ENCODE measurements at places on chromosomes 13 and 19.

DNA sequence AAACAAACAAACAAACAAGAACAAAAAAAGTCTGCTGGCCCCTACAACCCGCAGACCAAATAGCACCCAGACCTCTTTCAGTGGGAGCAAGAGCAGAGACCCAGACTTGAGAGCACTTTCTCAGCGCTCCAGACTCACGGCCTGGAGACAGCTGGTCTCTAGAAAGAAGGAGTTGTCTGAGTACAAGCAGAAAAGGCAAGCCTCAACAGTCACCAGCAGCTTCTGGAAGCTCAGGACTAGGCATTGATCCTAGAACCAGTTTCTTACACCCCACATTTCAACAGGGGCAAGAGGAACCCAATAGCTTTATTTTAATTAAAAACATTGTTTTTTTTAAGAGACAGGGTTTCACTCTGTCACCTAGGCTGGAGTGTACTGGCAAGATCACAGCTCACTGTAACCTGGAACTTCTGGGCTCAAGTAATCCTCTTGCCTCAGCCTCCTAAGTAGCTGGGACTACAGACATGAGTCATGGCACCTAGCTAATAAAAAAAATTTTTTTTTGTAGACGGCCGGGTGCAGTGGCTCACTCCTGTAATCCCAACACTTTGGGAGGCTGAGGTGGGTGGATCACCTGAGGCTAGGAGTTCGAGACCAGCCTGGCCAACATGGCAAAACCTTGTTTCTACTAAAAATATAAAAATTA lies 30.4 kb downstream of the RASL11A start:
- DNase-seq, result no peak

DNA sequence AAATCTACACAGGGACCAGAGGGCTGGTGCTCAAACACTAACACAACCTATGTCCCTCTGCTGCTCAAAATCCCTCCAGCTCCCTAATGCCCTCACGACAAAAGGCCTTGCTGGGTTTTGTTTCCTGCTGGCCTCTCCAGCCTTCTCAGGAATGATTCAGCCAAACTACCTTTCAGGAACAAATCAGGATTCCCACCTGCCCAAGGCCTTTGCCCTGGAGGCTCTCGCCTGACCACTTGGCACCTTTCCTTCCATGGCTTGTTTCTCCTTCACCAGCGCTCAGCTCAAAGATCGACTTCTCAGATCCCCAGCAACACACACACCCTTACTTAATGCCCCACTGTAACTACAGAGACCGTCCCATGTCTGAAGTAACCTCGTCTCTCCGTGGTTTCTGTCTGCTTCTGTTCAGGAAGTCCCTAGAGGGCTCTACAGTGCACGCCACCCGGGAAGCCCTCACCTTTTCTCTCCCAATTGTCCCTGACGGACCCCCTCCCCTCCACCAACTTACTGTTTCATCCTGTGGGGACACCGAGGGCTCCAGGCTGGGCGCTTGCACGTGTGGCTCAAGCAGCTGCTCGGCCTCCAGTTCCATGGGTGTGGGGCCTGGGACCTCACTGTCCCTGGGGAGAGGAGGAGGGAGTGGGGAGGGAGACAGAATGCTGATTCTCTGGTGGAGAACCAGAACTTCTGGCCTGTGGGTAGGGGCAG lies 3.2 kb upstream of the SIX5 start:
- DNase-seq, result no peak

GRCh38 chr13:22017226-22017625 lies 346.4 kb downstream of the FGF9 start:
- no peak for DNase-seq

DNA sequence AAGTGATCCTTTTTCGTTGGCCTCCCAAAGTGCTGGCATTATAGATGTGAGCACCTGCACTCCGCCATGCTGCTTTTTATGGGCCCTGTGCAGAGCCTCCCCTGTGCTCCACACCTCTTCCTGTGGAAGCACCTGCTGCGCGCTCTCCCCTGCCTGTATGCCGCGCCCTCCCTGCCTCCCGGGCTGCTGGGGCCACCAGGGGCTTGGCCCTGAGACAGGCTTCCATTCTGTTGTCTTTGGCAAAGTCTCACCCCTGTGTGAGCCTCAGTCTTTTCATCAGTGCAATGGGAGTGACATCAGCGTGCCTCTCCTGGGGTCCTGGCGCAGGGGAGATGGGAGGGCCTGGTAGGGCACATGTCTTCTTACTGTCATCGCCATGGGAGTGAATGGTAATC lies 1.3 kb downstream of the FAM174C start:
- no peak for DNase-seq

- peak; percentile 75 for DNase-seq
Measured at GRCh38 chr19:13978351-13979243, 26.3 kb downstream of the DCAF15 start.

DNA sequence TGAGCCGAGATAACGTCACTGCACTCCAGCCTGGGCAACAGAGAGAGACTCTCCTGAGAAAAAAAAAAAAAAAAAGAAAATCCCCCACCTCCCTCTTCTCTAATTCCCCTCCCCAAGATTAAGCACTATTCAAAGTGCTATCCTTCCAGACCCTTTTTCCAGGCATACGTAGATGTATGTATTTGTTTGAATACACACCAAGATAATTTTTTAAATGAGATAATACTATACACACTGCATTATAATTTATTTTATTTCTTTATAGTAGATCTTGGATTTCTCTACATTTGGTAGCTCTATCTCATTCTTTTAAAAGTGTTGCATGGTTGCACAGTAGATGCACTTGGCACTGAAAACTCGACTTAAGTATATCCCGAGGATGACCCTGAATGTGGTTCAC lies 32.5 kb downstream of the CAB39L start:
- no peak for DNase-seq

All from glutamatergic neuron (in vitro differentiated cells).